Progenitor cell of endocrine pancreas (in vitro differentiated cells): ENCODE measurements at places on chromosomes 11 and 22.
A peak's percentile ranks its signal among the peaks of the same experiment; 100 is the strongest.

DNA sequence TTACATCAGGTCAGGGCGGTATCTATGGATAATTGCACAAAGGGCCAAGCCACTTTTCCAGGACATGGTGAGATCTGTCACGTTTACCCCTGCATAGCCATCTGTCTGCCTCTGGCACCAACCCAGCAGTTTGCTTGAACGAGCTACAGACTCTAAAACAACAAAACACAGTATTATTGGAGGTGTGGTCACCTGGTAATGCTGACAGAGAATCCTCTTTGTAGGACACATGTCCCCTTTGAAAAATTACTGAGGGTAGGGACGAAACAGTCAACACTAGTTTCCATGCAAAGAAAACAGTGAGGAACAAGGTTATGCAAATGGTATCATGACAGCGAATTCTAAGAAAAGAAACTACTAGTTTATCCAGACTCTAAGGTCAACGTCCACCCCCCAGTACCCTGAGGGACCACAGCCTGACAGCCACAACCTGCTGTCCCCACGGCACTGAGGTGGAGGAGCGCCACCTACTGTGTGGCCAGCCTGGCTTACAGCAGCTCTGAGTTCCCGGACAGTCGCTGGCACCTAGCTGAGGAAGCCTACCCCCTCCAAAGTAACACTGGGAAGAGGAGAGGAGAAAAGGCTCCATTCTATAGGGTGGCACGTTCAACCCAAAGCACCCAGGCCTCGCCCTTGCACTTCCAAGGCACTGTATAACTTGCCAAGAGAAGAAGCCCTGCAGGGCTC is 117.4 kb upstream of the BID start:
- no peak for DNase-seq

- no peak for DNase-seq
Measured at GRCh38 chr11:58613228-58613627, 9.2 kb upstream of the CNTF start.

GRCh38 chr22:45548991-45549761 is 46.5 kb downstream of the FBLN1 start:
- DNase-seq, result no peak

GRCh38 chr11:68757711-68758110 is 6.4 kb upstream of the TESMIN start:
- no peak for DNase-seq

DNA sequence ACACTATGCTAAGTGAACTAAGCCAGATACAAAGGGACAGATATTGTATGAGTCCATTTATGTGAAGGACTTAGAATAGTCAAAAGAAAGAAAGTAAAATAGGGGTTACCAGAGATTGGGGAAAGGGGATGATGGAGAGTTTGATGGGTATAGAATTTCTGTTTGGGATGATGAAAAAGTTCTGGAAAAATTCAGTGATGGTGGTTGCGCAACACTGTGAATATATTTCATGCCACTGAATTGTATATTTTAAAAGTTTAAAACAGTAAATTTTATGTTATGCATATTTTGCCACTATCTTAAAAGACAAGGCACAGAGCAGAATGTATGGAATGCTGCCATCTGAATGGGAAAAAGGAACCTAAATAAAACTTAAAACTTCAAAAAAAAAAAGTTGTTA is 29.2 kb downstream of the TESMIN start:
- DNase-seq, result no peak

DNA sequence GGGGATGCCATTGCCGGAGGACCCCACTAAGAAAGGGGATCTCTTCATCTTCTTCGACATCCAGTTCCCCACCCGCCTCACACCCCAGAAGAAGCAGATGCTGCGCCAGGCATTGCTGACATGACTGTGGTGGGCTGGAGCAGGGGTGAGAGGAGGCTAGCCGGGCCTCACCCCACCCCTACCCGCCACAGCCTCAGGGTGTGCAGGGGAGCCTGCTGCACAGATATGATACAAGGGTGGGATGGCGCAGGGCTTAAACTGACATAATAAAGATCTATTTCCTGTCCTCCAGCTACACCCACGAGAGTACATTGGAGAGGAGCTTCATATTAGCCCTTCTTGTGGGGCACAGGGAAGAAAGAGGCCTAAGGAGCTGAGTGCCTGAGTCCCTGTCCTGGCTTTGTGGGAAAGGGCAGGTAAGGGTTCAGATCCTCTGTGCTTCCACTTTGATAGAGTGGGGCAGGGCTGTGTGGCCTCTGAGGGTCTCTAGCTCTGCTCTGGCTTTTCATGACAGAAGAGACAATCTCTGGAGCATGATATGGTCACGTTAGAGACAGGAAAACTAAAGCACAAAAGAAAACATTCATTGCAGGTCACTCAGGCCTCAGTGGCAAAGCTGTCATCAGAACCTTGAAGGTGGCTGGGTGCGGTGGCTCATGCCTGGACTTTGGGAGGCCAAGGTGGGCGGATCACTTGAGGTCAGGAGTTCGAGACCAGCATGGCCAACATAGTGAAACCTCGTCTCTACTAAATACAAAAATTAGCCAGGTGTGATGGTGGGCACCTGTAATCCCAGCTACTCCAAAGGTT is 12.4 kb downstream of the UCP2 start:
- DNase-seq, result no peak

DNA sequence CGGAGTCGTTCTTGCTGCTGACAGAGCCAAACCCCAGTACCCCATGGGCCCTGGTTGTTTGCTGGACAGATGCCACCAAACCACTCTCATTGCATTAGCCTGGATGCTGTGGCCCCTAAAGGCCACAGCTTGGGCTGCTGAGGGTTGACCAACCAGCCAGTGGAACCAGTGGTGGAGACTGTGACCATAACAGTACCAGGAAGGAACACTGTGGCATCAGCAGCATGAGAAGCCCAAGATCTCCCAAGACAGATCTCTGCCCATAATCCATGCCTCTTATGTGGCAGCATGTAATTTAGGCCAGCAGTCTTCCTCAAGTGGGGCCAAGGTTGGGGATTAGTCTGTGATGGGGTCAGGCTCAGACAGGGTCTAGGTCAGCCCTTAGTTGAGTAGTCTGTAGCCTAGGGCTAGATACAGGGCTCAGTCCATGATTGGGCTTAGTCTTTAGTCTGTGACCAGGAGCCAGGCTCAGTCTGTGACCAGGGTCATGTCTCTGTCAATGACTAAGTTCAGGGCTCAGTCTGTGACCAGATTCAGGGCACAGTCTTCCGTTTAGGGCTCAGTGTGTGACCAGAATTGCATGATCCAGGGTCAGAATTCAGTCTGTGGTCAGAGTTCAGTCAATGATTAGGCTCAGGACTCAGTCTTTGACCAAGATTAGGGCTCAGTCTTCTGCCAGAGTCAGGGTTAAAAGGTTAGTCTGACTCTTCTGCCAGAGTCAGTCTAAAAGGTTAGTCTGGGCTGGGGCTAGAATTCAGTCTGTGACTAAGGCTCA is 4.5 kb upstream of the INPP5J start:
- DNase-seq, result no peak

- no peak for DNase-seq
Measured at GRCh38 chr11:75896843-75897419, 81.9 kb downstream of the UVRAG start.

DNA sequence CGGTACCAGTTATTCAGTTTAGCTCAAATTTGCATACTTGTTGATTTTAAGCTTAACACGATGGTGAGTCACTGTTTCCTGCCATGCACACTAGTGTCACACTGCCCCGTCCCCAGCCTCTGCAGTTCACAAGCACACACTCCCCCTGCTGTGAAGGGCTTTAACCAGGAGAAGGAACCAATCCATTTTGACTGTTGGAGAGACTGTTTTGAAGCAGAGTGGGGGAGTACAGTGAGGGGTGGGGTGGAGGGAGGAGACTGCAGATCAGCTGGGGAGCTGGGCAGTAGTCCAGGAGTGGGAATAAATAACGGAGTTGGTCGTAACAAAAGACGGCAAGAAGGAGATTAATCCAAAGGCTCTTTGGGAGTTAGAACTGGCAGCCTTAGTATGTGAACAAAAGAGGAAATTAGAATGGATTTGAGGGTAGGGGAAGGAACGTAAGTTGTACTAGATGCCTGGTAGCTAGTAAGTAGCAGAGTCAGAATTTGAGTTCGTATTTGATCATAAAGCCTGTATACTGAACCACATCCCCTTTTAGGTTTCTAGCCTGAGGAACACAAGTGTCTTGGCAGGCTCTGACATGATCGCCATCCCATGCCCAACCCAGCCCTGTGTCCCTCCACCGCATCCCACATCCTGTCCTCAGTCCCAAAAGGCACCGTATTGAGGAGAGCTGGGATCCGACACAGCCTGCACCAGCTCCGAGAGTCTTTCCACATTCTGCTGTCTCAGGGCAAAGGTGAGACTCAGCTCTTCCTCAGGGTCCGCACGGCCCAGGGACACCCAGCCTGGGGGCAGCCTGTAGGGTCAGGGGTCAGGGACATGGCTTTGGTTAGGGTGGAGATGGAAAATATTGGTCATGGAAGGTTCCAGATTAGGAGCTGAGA is 862 bp downstream of the TPP1 start:
- no peak for DNase-seq

- no peak for DNase-seq
Measured at GRCh38 chr11:107957109-107957588, 28.9 kb downstream of the RAB39A start.

- DNase-seq, result peak; percentile 5
Measured at GRCh38 chr11:2787816-2788167, 88.0 kb upstream of the KCNQ1OT1 start.

DNA sequence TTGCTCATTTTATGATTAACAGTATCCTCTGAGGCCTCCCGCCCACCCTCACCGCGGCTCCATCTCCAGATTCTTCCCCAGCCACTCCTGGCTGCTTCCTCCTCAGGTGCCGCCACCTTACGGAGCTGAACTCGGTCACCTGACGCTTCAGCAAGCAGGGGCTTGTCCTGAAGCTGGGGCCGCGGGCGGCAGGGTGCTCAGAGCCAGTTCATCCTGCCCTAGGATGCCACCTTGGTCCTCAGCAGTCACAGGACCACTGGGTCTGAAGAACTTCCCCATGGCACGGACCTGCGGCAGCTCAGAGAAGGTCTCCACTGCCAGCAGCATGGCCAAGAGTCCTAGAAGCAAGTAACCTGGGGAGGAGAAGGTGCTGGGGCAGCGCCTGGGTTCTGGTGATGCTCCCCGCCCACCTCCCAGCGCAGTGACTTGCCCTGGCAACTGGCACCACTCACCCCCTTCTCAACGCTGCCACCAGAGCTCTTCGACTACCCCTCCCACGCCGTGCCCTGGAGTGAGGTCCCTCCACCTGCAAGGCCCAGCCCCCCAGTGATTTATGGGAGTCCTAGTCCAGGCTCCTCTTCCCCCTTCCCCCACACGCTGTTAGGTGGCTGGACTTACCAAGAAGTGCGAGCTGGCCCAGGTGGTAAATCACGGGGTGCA is 2.6 kb downstream of the KCNK7 start:
- DNase-seq, result no peak

DNA sequence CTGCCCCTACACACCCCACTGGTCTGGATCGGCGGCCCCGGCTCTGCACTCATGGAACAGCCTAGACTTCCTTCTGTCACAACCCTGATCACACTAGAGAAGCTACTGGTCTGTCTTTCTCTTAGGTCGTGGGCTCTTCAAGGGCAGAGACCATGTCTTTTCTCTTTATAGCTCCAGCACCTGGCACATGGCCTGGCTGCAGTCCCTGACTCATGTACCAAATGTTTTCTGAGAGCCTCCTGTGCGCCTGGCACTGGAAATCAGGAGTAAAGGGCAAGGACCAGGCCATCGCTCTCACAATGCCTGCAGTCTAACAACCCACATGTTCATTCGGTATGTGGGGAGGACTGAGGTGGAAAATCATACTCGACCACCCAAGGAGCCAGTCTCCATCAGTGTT is 7.5 kb downstream of the ASCC2 start:
- no peak for DNase-seq
